ENCODE measurements at places on chromosomes 7 and 10. TPM values are rescaled to one million over a fixed set of nuclear protein-coding genes. Genes with fewer than 3 reads are reported as not detected.

The PNLIPRP1 gene
- not detected for total RNA-seq

The SLC18A3 gene
- total RNA-seq = not detected

The SLC26A3 gene
- not detected for total RNA-seq

The SLC29A4 gene
- total RNA-seq = 10.0 TPM

The IFIT1 gene
- 5.4 TPM for total RNA-seq

Measured in A549 treated with CpdA at 1 μM for 4 hours (cell line).